Activated naive CD4-positive, alpha-beta T cell (primary cell): ENCODE measurements at places on chromosomes 11 and 22.

DNA sequence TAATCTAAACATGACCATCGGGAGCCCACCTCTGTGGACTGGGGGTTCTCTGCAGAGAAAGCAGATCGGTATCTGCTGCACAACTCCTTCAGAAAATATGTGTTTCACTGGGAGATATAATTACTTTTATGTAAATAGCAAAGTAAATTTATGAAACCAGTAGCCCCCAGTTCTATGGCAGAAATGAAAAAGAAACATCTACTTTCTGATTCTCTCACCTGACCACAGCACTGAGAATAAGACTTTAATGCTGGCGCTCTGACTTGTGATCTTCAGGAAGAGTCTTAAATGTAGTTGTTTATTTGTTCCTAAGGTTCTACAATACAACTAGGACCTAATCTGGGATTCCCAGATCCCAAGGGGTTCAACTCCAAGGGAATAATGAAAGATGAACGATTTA, 518.0 kb downstream of the DLG2 start:
- no peak for DNase-seq

- DNase-seq, result no peak
These were observed 55.8 kb upstream of the ARHGAP42 start for GRCh38 chr11:100631316-100631715.

DNA sequence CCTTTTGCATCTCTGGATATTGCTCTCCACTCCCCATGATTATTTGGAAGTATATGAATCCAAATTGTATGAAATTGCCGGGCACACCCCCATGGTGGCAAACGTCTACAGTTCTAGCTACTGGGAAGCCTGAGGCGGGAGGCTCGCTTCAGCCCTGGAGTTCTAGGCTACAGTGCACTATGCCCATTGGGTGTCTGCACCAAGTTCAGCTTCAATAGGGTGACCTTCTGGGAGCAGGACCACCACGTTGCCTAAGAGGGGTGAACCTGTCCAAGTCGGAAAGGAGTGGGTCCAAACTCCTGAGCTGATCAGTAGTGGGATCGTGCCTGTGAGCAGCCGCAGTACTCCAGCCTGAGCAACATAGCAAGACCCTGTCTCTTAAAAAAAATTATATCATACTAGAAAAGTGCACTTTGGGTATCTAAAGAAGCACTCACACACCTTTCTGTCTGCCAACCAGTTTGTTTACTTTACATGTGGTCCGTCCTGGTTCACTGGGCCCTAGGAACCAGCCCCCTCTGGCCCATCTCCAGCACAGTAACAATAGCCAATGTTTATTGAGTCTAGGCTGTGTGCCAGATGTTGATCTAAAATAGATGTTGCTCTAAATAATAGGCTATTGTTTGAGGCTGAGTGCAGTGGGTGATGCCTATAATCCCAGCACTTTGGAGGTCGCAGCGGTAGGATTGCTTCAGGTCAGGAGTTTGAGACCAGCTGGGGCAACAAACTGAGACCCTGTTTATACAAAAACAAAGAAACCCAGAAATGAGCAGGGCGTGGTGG, 16.4 kb upstream of the KAT5 start:
- DNase-seq, result no peak

GRCh38 chr11:112025707-112026106, 499 bp downstream of the DLAT start:
- no peak for DNase-seq

- DNase-seq, result no peak
These were observed 23.5 kb downstream of the CPT1A start for GRCh38 chr11:68818181-68818580.
